ENCODE measurements at places on chromosomes 7 and 10. TPM values are rescaled to one million over a fixed set of nuclear protein-coding genes. Genes with fewer than 3 reads are reported as not detected.
A peak's percentile ranks its signal among the peaks of the same experiment; 100 is the strongest.

DNA sequence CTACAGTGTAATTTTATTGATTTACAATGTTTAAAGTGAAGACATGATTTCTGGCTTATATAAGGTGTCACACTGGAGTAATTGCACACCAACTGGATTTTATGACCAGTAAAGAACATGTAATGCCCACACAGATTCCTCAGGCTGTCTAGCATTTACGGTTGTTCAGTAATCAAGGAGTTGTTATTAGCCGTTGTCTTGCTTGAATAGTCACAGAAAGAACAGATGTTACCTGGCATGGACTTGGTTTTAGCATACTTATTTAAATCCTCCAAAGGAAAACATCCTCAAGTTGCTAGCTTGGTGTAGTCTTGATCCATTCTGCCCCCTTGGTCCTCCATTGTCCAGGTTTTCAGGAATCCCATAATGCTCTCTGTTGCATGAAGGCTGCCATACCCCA, 65.8 kb downstream of the POU6F2 start:
- DNase-seq = no peak

- no peak for DNase-seq
These were observed 19.3 kb downstream of the OR2F1 start for GRCh38 chr7:143973870-143974416.

DNA sequence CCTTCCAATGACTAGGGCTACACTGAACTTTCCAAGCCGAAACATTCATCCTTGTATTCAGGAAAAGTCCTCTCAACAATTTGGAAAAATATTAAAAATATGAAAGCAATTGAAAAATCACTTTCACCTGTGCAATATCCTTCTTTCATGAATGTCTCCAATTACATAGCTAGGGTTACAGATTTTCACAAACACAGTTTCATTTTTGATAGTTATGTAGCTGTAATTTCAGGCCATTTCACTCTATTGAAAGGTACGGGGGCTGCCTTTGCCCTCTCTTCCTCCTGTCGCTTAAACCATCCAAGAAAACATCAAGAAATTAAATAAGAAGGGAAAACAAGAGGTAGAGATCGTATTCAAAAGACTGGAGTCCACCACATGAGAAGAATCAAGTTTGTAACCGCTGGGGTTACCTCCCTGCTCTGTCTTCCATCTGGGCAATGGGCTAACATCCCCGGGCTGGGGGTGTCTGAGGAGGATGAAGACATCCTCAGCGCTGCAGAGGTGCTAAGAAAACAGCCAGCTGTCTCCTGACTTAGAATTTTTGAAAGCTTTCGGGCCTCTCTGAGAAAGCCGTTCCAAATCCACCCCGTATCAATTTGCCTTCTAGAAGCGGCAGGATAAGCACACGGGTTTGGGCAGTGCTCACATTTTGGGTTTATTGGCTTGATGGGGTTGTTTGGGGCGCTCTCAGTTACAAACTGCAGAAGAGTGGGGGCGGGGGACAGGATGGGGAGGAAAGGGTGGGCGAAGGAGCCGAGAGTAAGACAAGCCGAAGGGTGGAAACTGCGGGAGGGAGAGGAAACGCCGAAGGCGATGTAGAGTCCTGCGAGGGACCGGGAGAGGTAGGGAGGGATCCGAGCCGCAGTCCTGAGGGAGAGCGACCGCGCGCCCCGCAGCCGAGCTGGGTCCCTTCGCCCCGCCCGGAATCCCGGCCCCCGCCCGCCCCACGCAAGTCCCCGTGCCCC, 24.3 kb upstream of the VAX1 start:
- DNase-seq = no peak

GRCh38 chr10:84267503-84268126, 22.8 kb downstream of the RGR start:
- peak; percentile 66 for DNase-seq

GRCh38 chr7:146117576-146117975, 975 bp downstream of the CNTNAP2 start:
- DNase-seq = no peak

DNA sequence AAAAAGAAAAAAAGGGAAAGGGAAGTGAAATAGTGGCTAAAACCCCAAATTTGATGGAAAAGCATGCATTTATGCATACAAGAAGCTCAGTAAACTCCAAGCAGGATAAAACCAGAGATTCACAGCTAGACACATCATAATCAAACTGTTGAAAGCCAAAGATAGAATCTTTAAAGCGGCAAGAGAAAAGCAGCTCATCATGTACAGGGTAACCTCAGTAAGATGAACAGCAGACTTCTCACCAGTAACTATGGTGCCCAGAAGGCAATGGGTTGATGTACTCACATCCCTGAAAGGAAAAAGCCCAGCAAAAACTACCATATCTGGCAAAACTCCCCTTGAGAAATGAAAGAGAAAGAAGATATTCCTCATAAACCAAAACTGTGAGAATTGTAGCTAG, 60.4 kb downstream of the TPST1 start:
- DNase-seq = peak; percentile 14

DNA sequence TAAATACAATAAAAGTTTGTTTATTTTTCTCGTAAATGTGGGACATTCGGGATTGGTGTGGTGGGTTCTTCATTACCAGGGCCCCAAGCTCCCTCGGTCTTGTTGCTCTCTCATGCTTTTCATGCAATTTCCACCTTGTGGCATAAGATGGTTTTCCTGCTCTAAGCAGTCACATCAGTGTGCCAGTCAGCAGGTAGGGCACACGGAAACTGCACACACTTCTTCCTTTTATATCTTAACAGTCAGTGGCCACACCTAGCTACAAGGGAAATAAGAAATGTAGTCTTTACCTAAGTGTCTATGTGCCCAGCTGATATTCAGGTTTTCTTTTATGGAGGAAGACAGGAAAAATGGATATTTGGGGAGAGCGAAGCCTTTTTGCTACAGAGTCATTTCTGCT, 6.5 kb downstream of the TAF5 start:
- DNase-seq = no peak

DNA sequence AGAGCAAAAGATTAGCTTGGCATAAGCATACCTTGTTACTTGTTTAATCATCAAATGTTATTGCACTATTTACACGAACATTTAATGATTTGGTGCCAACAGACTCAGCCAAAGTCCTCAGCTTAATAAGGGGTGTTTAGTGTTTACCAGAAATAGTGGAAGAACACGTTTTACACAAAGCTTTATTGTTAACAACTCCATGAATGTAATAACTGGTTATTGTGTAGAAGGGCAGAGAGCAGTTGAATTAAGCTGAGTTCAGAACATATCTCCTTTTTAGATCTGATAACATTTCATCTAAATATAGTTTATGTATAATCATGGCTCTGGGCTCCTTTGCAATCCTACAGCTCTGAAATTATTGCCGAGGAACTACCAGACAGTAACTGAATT, 99.1 kb downstream of the CABCOCO1 start:
- DNase-seq = no peak

DNA sequence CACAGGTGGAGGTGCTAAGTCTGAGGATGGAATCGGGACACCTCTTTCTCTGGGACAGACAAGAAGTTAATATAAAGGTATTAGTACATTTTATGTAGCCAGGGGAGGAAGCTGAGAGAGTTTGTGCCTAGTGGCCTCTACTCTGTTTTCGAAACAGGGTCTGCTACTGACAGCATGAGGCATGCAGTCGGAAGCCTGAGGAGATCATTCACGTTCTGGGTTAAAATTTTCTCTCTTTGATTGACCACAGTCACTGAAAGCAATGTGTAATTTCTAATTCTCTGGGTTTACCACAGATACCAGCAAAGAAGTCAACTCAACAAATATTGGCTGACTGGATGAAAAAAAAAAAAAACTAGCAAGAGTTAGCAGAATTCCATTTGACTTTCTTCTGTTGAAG, 53.3 kb upstream of the KCTD7 start:
- DNase-seq = no peak

DNA sequence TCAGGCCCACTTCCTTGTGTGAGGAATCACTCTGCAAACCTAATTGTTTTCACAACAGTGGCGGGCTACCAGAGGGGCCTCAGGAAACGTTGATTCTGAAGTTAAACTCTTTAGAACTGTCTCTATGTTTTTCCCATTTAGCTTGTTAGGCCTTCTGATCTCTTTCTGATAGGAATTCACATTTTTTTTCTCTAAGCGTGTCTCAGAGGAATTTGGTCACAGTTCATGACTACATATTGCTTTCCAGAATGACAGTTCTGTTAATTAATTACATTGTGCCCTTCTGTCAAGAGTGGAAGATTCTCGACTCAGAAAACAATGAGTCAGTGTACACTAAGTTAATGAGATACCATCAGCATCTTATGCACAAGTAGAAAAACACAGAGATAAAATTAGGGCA, 469.2 kb upstream of the C7orf33 start:
- DNase-seq = no peak

GRCh38 chr10:99536338-99537085, 3.8 kb downstream of the NKX2-3 start:
- DNase-seq = peak; percentile 82

DNA sequence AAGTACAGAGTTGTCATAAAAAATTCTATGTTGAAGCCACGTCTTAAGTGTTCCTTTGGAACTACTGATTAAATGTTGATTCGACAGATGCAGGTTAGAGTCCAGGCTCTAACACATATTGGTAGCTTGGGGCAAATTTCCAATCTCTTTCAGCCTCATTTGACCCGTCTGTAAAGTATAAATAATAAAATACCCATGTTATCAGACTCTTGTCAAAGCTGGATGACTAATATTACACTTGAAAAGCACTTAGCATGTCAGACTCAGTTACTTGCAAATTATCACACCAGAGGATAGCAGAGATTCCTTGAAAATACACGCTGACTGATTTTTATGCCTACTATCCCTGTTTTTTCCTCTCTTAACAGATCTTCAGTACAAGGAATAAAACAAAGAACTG, 18.1 kb upstream of the MACC1 start:
- DNase-seq = no peak

DNA sequence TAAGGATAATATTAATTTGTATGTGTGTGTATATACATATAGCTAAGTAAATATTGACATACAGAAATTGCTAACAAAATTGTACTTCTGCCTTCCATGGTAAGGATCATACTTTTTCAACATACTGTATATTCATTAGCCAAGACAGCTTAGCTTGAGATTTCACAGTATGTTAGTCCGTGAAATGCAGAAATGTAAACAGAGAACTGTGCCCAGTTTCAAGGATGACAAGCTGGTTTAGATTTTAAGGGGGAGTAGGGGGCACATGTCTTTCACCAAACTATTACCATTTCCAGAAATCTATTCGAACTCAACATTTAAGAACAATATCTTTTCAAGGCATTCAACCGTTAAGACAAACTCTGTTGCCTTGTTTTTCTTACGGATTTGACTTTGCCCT, 182.2 kb downstream of the SORCS1 start:
- DNase-seq = no peak

- DNase-seq = no peak
These were observed 106.9 kb upstream of the PDLIM1 start for GRCh38 chr10:95397747-95398146.

DNA sequence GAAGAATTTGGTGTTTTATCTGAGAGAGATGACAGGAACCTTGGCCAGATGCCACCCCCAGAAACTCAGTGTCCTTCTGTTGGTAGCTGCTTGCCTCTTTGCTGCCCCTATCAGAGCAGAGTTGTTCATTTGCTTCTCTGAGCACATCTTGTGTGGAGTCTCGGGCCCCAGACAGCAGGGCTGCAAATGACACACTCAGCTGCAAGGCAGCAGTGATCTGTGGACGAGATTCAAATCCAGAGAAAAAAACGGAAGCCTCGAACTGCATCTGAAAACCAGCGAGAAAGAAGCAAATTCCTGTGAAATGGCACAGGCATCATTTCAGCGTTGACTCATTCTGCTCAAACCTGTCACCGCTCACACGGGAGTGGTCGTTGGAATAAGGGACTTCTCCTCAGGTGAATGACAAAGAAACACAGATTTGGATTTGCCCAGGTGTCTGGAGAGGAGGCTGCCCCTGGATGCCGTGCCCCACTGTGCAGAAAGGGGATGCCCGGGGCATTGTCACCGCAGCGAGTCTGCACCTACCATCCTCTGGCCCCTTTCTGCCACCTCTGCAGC, 144.7 kb downstream of the PFKFB3 start:
- peak; percentile 47 for DNase-seq

- DNase-seq = no peak
These were observed 1290.3 kb upstream of the SORCS1 start for GRCh38 chr10:108454793-108455192.

DNA sequence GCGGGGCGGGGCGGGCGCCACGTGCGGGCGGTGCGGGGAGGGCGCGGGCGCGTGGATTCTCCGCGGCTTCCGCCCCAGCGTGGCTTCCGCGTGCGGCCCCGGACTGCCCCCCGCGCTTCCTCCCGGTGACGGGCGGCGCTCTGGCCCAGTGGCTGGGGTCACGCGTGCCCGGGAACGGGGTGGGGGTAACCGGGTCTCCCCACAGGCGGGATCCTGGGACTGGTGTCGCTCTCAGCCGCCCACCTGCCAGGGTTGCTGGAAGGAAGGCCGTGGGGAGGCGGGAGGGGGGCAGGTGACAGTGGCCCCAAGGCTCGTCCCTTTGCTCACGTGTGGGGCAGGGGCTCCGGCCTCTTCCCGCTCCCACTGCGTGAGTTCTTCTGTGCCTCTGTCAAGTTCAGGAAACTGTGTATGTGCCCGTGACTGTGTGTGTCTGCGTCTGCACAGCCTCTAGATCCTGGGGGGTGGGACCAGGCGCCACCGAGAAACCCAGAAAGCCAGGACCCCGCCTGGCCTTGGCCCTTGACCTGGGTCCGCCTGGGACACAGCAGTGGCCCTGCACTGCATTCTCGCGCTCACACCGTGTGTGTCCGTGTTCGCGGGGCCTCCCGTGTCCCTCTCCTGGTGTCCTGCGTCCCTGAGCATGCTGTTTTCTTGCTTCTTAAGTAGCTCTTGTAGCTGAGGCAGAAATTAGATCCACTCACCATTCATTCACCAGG, 919 bp downstream of the MAFK start:
- no peak for DNase-seq

GRCh38 chr7:88355011-88355410, 48.3 kb upstream of the STEAP4 start:
- no peak for DNase-seq

- peak; percentile 12 for DNase-seq
These were observed 651 bp upstream of the SKAP2 start for GRCh38 chr7:26865094-26865388.

GRCh38 chr7:72751978-72752377, 76.0 kb downstream of the TYW1B start:
- DNase-seq = no peak

- no peak for DNase-seq
These were observed 137.7 kb downstream of the CHN2 start for GRCh38 chr7:29332042-29332811.

DNA sequence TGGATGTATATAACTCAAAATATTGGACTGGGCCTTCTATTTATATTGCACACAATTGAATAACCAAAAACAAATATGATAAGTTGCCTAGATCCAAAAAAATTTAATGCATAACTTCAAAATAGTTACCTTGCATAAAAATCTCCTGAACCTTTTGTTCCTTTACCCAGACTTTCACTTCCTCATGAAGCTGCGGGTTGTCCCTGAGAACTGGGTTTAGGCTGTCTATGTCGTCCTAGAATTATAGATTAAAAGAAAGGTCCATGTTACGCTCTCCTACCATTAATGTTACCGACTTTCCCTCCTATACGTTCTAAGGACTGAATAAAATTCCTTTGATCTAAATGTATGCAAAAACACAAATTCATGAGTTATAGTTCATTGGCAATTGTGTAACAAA, 86.6 kb downstream of the NRBF2 start:
- no peak for DNase-seq

VIPR2 gene
- 0.27 TPM for total RNA-seq

OR2A42 gene
- total RNA-seq = under 0.01 TPM

DGKB gene
- total RNA-seq = not detected

CALCR gene
- total RNA-seq = not detected

TEX36 gene
- not detected for total RNA-seq

SLC26A5 gene
- total RNA-seq = not detected

ECHDC3 gene
- 11.8 TPM for total RNA-seq

ENKUR gene
- total RNA-seq = under 0.01 TPM

FKBP9 gene
- total RNA-seq = 7.3 TPM

PON1 gene
- 0.27 TPM for total RNA-seq

DNAJB6 gene
- 106 TPM for total RNA-seq
